ENCODE measurements at places on chromosomes 13 and 19. TPM values are rescaled to one million over a fixed set of nuclear protein-coding genes. Genes with fewer than 3 reads are reported as not detected.

FAM216B gene
- not detected for total RNA-seq

DNA sequence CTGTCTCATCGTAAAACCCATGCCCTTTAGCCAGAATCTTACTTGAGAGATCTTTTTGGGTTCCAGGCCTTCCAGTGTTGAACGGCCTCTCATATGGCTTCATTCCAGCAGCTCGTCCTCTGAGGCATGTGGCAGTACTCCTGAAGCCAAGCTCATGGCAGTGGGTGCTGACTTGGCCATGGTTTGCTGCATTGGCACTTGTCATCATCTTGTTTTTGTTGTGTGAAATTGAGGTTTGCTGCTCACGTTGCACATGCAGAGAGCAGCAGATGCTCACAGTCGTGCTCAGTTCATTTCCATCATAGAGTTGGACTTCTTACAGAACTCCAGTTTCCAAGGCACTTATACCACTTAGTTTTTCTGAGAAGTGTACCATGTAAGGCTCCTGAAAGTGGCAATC, 14.9 kb downstream of the TEX29 start:
- DNase-seq, result no peak

GRCh38 chr13:42022336-42022735, 26.1 kb upstream of the DGKH start:
- no peak for DNase-seq

DNA sequence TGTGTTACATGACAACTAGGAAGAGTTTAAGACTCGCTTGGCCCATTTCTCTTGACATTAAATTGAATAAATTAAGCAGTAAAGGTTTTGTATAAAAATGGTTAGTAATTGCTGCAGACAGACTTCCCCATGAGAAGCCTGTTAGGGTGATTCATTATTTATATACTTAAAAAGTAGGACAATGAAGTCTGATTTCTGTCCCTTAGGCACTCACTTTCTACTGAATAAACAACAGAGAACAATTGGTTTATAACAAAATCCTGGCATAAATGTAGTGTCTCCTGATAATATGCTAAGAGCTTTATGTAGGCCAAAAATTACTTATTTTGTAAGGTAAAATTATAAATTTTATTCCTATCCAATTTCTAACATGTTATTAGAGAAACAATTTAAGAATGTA, 2138.5 kb upstream of the PCDH20 start:
- no peak for DNase-seq

DNA sequence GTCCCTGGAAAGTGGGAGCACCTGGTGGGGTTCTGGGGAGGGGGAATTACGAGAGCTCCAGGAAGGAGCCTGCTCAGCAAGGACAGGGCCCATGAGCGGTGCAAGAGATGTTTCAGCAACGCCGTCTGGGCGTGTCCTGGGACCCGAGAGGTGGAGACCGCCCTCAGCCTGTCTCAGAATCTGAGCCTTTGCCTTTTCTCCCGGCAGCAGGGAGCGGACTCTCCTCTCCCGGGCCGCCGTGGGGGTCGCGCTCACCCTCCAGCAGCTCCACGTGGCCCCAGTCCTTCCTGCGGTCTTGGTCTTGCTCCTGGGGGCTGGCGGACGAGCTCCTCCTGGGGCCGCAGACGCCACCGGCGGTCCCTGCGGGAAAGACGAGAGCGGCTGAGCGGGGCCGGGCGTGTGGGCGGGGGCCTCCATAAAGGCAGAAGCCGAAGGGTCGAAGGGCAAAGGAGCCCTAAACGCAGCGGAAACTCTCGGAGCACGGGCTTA, 714 bp downstream of the POLRMT start:
- peak; percentile 24 for DNase-seq

DNA sequence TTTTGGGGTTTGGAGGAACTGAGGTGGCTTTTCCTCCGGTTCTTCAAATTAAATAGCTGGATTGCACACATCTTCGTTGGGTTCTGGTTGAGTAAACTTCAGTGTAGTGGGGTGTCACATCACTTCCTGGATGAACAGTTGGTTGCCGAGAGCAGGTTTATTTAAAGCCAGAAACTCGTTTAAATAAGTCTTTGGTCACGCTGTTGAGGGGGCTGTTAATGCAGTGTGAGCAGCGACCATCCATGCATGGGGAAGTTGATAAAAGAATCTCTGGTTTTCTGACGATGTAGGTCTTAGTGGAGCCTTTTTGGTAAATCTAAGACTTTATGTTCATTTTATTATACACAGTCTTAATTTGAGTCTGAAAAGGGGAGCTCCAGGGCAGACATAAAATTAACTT, 351.2 kb upstream of the ARGLU1 start:
- no peak for DNase-seq

- DNase-seq, result no peak
These were observed 321.1 kb downstream of the RBM26 start for GRCh38 chr13:79084802-79085424.

Measured in bronchial epithelial cell (primary cell).